Frontal cortex (tissue), 4 donors: ENCODE measurements at places on chromosomes 7 and 10. TPM values are rescaled to one million over a fixed set of nuclear protein-coding genes. Genes with fewer than 3 reads are reported as not detected.

DNA sequence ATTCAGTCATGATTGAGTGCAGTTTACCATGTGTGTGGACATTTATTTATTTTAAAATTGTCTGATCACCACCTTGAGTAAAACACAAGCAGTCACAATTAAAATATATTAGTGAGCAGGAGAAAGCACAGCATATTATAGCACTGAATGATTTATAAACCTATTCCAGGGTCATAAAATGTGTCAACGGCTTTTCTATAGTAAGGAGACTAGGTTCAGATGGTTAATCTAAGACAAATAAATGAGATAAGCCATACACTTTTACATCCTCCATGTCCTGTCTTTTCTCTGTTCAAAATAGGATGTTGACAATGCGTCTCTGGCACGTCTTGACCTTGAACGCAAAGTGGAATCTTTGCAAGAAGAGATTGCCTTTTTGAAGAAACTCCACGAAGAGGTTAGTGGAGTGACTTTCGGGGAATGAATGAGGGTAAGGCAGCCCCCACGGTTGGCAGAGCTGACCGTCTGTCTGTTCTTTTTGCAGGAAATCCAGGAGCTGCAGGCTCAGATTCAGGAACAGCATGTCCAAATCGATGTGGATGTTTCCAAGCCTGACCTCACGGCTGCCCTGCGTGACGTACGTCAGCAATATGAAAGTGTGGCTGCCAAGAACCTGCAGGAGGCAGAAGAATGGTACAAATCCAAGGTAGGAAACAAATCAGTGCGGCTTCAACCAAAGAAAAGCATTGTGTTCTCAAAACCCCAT is 5.4 kb downstream of the VIM start:
- DNase-seq, result no peak

DNA sequence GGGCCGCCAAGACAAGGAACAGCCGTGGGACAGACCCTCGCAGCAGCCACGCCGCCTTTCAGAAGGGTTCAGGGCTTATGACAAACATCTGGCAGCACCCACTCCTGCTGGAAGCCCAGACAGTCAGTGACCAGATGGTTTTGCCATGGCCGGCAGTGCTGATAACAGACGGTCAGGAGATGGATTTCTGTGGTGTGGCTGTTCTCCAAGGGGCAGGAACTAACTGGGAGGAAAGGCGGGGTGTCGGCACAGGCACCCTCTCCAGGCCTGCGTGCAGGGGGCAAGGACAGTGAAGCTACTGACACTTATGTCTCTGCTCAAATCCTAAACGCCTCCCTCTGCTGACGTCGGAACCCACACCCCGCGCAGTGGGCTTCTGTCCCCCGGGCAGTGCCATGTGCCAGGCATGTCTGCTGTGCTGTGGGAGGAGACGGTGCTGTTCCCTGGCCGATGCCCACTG is 416.1 kb downstream of the DNAJB6 start:
- DNase-seq, result no peak

Gene AKR1C2
- total RNA-seq, result 39.5 TPM

Gene PYROXD2
- 2.4 TPM for total RNA-seq

- no peak for DNase-seq
These were observed 123.1 kb downstream of the GNAI1 start for GRCh38 chr7:80257756-80258155.

DNA sequence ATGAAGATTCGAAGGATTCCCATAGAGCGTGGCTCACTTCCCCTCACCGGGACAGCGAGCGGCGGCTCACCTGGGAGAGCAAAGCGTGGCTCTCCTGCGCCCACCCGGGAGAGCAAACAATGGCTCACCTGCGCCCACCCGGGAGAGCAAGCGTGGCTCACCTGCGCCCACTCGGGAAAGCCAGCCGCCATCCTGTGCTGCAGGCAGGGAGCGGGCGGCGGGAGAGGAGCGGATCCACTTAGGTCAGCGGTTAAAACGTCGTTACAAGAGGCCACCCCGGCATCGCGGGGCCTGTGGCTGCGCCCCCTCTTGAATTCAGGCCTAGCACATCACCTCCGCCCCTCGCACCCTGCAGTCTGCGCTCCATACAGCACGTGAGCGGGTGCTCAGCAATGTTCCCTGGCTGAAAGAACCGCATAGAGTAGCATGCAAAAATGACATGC is 461 bp upstream of the FIGNL1 start:
- DNase-seq, result no peak

DNA sequence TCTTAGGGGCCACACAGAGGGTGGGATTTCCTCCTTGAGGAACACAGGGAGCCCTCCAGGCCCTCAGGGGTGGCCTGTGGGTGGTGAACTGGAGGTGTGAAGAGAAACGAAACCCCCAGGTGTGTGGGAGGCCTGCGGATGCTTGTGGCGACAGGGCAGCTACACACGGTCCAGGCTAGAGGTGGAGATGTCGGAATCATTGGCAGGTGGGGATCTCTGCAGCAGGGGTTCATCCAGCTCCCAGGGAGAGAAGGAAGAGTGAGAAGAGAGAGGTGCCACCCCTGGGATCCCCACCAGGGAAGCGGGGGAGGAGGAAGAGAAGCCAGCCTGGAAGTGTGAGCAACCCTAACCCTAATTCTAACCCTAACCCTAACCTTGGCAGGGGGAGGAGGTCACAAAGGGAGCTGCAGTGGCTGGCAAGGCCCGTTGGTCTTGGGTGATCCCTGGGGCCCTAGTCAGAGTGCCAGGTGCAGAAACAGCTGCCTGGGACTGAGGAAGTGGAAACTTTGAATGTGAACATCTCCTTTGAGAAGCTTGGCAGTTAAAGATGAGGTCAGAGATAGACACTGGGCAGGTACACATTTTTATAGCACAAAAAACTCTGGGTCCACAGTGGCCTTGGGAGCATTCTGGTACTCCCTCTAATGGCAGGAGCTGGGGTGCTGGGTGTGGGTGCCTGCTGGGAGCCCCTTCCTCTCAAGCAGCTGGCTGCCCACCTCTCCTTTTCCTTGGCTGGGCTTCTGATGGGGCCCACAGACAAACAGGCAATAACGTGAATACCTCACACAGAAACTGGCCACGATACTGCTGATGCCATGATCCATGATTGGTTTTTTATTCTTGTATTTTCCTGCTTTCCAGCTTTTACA is 6.8 kb upstream of the AEBP1 start:
- no peak for DNase-seq

- DNase-seq, result no peak
These were observed 1.5 kb downstream of the STX1A start for GRCh38 chr7:73717991-73718405.
